ENCODE measurements at places on chromosomes 16 and 17. TPM values are rescaled to one million over a fixed set of nuclear protein-coding genes. Genes with fewer than 3 reads are reported as not detected.

DNA sequence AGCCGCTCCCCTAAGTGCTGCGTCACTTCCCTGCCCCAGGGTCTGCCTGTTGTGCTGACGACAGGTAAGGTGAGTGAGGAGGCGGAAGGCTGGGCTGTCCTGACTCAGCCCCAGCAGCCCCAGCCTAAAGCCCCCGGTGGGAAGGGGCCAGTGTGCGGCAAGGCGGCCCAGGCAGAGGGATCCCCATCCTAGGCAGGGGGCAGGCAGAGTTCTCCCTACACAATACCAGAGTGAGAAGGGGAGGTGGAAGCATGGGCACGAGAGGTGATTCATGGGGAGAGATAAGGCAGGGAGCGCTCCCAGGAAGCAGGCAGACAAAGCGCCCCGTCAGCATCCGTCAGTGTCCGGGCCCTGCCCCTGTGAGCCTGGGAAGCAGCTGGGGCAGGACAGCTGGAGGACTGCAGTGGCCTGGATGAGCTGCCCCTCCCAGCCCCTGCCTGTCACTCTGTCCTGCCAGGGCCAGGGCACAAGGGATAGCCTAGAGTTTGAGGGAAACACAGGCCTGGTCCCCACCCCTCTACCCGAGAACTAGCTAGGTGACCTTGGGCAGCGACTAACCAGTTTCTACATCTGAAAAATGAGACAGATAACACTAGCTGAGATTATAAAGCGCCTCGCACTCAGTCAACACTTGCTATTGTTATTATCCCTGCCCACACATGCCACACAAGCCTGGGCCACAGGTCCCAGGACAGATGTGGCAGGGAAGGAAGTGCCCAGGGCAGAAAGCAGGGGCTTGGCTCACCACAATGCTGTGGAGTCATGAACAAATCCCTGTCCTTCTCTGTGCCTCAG is 3.8 kb downstream of the FAM83G start:
- DNase-seq = no peak
- no peaks in the 10 kb centered on the region for H3K4me1 ChIP-seq
- no peak overlapping the region for H3K27ac ChIP-seq
- H3K4me3 ChIP-seq = no peak overlapping the region
- no peaks in the 10 kb centered on the region for H3K27me3 ChIP-seq
- H3K36me3 ChIP-seq = no peaks in the 10 kb centered on the region

GRCh38 chr16:85370543-85370880 is 242.6 kb upstream of the GSE1 start:
- H3K4me1 ChIP-seq = peaks cover 10% of the 10 kb centered on the region
- H3K27ac ChIP-seq = peak overlapping the region; percentile 85
- no peaks in the 10 kb centered on the region for H3K36me3 ChIP-seq
- peak overlapping the region; percentile 36 for H3K4me3 ChIP-seq

CREBBP gene
- 82.6 TPM for total RNA-seq

KRTAP4-3 gene
- not detected for total RNA-seq
